Hippocampal formation (tissue), 2 donors: ENCODE measurements at places on chromosomes 1 and 21.

GRCh38 chr1:198205016-198205684, 48.4 kb downstream of the NEK7 start:
- DNase-seq, result no peak

GRCh38 chr1:230315099-230315498, 111.0 kb downstream of the PGBD5 start:
- DNase-seq, result no peak

- DNase-seq, result no peak
Measured at GRCh38 chr1:207261971-207262370, 59.5 kb upstream of the CD55 start.

DNA sequence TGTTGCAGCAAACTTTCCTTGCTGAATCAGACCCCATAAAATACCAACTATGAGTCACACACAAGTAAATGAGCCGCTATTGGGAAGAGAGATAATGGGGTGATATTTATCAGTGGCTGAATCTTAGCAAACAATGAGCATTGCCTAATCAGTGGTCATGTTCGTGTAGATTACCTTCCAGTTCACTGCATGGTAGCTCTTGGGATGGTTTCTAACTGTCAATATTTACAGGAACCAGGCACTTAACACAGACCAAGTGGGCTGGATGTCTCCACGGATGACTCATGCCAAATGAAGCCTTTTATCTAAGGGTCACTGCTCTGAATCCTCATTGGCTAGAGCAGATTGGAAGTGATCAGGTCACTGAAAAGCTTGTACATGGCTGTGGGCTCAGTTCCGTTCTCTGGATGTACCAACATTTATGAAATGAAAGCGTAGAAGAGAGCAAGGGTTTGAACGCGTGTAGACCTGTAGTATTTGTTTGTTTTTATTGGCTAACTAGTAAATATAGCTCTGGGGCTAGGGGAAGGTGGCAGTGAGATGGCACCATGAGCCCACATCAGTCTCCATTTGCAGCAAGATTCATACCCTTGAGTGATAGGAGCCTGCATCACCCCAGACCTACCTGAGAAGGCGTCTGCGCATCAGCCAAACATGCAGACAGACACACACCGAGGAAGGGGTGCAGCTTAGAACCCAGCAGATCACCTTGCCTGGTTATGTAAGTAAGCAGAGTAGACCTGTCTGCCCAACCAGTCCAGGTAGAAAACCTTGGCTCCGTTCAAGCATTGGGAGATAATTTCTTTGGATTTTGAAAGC, 153.3 kb downstream of the TOMM20 start:
- DNase-seq, result no peak

DNA sequence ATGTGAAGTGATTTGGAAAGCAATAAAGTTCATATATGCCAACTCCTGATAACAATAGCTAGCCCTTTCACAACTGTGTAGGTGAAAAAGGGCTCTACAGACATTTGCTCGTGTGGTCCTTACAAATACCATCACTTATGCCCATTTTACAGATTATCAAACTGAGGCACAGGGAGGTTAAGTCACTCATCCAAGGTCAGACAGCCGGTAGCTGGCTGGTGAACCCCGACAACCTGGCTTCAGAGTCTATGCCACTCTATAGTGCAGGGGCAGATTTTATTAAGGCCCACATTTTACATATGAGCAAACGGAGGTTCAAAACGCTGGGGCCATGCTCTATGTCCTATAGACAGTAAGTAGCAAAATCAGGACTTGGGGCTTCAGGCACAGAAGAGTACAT, 280.5 kb downstream of the RRAGC start:
- no peak for DNase-seq

GRCh38 chr1:237201155-237201554, 159.2 kb downstream of the RYR2 start:
- no peak for DNase-seq

GRCh38 chr1:71667216-71667615, 586.4 kb upstream of the ZRANB2 start:
- no peak for DNase-seq

DNA sequence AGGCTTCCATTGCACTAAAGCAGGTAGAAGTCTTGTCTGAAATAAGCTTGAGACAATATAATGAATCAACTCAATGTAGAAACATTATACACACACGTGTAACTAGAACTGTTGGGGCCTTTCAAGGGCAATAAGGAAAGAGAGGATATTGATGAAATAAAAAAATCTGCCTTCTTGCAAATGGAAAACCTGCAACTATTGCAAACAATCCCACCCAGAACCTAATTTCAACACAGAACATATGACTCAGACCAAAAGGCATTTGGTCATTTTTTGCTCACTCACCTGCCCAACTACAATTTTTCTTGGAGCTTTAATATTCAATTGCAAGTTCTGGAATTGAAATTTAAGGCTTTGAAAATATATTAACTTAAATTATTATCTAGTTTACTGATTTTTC, 900.1 kb downstream of the TTLL7 start:
- DNase-seq, result no peak

GRCh38 chr1:37999430-38000232, 5.7 kb downstream of the FHL3 start:
- no peak for DNase-seq
